ENCODE measurements at places on chromosomes 7 and 10.

DNA sequence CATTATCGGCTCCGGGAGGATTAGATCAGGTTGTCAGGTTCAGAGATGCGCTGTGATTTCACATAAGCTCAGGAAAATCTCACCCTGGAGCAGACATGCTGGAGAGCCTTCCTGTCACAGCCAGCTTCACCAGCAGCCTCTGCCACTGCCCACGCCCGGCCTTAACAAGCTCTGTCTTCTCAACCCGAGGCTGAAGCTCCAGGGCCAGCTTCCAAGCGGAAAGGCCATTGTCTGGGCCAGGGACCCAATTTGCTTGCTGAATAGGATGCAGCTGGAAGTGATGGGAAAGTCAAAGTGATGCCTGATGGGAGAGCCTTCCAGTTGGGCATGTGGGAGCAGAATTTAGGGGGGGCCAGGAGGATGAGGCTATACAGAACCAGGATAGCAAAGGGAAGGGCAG, 36.3 kb downstream of the C10orf105 start:
- DNase-seq, result no peak

- no peak for DNase-seq
These were observed 18.9 kb downstream of the PODXL start for GRCh38 chr7:131537571-131537978.

DNA sequence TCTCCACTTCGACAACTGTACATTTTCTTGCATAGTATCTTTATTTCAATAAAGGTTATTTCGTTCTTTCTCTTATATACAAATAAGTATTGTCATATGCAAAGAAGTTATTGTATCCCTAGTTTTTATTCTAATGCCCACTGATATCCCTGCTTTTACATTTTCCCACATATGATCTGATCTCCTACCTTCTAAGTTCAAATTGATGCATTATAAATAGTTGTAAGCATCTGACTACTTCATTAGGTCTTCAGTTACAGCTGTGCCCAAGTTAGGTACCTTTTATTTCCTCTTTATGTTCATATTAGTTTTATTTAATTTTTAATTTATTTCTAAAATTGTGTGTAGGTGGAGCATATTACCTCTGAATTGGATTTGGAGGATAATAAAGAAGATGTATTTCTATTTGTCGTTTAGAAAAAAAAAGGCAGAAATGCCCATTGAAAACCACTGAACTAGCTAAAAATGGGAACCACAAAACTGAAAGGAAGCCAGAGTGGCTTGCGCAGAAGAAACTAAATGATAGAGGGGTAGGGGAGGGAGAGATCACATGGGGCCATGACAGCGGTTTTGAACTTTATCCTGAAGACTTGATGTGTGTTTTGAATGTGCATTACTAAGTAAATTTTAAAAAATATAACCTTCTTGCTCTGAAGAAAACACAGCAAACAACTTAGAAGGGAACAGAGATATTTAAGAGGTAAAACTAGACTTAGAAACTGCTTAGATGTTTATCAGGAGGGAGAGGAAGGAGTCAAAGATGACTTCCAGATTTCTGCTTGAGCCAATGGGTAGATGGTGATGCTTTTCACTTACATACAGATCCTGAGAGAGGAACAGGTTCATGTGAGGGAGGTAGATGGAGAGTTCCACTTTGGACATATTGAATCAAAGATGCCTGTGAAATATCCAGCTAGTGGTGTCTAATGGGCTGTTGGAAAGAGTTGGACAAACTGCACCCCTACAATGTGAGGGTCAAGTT, 9.3 kb upstream of the ZC3HAV1L start:
- DNase-seq, result no peak

DNA sequence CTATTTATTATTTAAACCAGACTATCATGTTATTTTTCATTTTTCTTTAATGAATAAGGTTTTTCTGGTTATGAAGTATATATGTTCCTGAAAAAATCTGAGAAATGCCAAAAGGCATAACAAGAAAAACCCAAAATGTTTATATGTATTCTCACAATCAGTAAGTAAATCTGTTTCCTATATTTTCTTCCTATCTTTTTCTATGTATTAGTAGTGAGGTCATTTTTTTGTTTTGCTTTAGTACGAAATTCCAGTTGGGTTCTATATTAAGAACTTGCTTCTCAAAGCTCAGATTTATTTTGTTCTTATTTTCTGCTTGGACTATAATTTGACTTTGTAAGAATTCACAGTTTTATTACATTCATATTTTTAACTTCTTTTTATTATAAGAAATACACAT, 287.5 kb upstream of the NFE2L3 start:
- no peak for DNase-seq

DNA sequence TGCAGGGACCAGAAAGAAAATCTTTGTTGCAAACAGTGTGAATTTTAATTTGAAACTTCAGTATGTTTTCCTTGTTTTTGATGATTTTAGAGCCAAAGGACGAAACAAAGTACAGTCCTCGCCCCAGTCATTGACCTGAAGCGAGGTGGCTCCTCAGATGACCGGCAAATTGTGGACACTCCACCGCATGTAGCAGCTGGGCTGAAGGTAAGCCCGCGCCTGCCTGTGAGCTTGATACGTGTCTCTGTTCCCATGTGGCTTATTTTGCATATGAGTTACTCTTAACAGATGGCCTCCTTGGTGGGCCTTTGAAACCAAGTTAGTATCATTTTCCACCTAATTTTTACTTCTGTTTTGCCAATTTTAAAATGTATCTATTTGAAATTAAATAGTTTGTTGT, 12.3 kb downstream of the RBM17 start:
- no peak for DNase-seq

GRCh38 chr10:70125918-70126552, 6.6 kb downstream of the AIFM2 start:
- no peak for DNase-seq

GRCh38 chr7:34759477-34760125, 101.6 kb downstream of the NPSR1 start:
- no peak for DNase-seq

DNA sequence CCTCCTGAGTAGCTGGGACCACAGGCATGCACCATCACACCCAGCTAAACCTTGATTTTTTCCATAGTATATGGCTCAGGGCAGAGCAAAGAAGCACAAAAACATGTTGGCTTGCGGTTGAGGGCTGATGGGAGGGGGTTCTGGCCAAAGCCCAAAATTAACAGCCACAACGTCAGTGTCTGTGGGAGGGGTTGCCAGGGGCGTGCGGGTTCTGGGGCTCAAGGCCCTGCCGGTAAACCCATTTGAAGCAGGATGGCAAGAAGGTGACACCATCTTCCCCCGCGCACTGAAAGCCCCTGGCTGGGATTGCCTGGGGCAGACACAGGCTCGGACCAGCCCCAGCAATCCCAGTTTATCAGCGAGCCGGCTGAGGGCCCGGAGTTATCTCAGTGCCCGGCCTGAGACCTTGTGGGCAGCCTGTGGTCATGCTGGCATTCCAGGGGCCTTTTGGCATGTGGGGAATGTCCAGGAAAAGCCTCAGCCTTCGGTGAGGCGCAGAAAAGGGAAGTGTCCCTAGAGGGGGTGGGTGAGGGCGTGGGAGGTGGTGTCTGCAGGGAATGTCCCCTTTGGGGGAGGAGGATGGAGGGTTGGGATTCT, 167.7 kb upstream of the TNRC18 start:
- DNase-seq, result no peak

GRCh38 chr7:136183981-136184380, 206.8 kb upstream of the MTPN start:
- no peak for DNase-seq

GRCh38 chr7:122269241-122269640, 35.3 kb downstream of the FEZF1 start:
- DNase-seq, result no peak

DNA sequence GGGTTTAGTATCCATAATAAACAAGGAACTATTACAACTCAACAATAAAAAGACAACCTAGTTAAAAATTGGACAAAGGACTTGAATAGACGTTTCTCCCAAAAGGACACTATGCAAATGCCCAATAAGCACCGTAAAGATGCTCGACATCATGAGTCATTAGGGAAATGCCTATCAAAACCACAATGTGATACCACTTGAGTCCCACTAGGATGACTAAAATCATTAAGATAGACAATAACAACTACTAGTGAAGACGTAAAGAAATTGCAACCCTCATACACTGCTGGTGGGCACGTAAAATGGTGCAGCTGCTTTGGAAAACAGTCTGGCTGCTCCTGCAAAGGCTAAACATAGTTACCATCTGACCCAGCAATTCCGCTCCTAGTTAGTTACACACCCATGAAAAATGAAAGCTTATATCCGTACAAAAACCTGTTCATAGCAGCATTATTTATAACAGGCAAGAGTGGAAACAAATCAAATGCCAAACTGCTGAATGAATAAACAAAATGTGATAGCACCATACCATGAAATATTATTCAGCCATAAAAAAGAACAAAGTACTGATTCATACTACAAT, 17.3 kb downstream of the CCDC3 start:
- DNase-seq, result no peak

- no peak for DNase-seq
These were observed 609 bp downstream of the KLRG2 start for GRCh38 chr7:139482662-139483466.

- DNase-seq, result no peak
These were observed 109.9 kb downstream of the AHR start for GRCh38 chr7:17408245-17408903.

GRCh38 chr10:132363921-132364593, 32.1 kb downstream of the LRRC27 start:
- DNase-seq, result no peak

DNA sequence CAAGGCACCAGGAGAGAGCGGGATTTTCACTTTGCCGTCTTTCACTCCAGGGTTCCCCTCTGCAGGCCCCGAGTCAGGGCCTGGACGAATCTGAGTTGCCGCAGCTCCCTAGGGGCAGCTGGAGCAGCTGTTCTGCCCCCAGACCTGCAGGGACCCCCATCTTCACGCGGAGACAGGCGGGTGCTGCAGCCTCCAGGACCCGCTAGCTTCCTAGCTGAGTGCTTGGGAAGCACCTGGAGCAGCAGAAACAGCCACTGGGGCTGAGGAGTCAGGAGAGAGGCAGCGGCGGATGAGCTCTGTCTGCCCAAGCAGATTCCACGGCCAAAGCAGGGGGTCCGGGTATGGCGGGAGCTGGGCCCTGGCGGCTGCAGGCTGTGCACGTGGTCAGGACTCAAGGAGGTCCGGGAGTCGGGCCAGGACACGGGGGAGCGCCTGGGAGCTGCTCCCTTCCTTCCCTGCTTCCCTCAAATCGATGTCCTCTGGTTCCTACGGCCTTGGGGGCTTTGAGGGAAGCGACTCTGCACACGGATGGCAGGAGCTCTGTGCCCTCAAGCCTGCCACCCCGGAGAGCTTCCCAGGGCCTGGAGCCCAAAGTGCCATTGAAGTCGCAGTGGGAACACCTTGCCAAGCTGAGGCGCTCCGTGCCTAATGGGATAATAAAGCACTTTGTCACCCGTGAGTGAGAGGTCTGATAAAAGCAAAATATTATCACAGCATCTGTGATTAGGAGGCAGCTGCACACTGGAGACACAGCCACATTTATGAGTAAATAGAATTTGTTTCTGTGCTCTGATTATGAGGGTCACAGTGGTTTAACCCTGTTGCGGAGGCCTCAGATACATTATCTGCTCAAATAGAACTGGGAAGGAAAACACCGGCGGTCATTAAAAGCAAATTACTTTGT, 17.2 kb downstream of the MNX1 start:
- DNase-seq, result no peak

DNA sequence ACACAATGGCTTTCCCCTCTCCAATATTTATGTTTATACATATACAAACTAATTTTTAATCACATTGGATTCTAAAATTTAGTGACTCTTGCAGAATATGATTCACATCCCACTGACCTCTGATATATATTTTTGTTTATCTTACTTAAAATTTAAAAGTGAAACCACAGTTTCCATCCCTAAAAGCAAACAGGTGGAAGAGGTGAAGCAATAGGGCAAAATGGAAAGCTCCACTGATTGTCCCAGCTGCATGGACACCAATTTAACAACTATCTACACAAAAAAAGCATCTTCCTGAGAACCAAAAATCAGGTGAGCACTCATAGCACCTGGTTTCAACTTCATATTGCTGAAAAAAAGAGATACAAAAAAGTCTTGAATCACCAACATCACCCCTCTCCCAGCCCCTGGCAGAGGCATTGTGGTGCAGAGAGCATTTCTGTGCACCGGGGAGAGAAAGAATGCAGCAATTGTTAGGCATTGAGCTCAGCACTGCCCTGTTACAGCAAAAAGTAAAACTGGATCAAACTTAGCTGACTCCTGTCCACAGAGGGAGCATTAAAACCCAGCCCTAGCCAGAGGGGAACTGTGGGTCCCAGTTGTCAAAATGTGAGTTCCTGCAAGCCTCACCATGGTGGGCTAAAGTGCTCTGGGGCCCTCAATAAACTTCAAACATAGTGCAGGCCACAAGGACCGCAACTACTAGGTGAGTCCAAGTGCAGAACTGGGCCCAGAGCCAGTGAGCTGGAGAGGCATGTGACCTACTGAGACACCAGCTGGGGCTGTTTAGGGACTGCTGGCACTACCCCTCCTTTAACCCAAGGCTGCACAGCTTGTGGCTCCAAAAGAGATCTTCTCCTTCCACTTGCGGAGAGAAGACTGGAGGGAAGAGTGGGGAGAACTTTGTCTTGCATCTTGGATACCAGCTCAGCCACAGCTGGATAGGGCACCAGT, 92.1 kb downstream of the SIRT1 start:
- no peak for DNase-seq

- DNase-seq, result no peak
These were observed 13.0 kb upstream of the LIMK1 start for GRCh38 chr7:74070619-74070921.

GRCh38 chr7:85711894-85712293, 525.0 kb upstream of the SEMA3D start:
- DNase-seq, result no peak

GRCh38 chr10:103598654-103599115, 105.2 kb downstream of the NEURL1 start:
- no peak for DNase-seq

- DNase-seq, result no peak
These were observed 34.1 kb downstream of the DNAJB9 start for GRCh38 chr7:108603656-108604306.

DNA sequence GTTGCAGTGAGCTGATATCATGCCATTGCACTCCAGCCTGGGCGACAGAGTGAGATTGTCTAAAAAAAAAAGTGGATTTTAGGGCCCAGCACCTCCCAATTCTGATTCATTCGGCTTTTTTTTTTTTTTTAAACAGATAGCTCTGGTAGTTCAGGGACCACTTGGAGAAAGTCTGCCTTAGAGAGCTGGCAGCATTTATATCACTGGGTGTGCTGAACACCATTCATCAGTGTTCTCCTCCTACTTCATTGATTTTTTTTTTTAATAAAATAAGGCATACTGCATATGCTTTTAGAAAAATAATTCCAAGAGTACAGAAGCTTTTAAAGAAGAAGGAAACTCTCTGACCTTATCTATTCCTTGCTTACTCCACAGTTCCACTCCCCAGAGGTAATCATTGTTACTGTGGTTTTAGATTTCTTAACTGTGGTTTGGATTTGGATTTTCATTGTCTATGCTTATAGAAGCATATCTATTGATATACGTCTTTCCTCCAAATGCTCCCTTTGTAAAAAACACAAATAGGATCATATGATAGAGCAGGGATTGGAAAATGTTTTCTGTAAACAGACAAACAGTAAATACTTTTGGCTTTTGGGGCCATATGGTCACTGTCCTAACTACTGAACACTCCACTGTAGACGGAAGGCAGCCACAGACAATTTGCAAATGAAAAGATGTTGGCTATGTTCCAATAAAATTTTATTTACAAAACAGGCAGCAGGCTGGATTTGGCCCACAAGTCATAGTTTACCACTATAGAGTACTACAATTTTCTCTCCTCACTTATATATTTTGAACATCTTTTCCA, 21.1 kb upstream of the SAR1A start:
- no peak for DNase-seq

- DNase-seq, result no peak
These were observed 27.1 kb downstream of the NMT2 start for GRCh38 chr10:15141136-15142054.

All from activated naive CD4-positive, alpha-beta T cell (primary cell).